ENCODE measurements at places on chromosomes 5 and 9.

DNA sequence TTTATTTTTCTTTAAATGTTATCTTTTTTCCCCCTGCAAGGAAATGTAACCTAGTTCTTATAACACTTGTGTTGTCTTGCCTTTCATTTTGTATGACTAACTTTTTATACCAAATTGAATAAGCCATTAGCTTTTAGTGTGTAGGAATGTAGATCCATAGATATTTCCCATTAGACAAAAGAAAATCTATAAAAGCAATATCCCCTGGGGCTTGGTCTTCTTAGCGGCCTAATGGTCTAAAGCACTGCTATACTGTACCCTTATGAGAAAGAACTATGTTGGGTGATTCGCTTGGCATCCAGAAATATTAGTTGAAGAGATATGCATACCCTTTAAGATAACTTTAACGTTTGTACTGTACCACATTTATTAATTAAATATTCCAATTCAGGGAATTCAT lies 289.2 kb downstream of the CCDC171 start:
- no peak for DNase-seq

GRCh38 chr5:139776861-139777260 lies 18.7 kb upstream of the PSD2 start:
- no peak for DNase-seq

DNA sequence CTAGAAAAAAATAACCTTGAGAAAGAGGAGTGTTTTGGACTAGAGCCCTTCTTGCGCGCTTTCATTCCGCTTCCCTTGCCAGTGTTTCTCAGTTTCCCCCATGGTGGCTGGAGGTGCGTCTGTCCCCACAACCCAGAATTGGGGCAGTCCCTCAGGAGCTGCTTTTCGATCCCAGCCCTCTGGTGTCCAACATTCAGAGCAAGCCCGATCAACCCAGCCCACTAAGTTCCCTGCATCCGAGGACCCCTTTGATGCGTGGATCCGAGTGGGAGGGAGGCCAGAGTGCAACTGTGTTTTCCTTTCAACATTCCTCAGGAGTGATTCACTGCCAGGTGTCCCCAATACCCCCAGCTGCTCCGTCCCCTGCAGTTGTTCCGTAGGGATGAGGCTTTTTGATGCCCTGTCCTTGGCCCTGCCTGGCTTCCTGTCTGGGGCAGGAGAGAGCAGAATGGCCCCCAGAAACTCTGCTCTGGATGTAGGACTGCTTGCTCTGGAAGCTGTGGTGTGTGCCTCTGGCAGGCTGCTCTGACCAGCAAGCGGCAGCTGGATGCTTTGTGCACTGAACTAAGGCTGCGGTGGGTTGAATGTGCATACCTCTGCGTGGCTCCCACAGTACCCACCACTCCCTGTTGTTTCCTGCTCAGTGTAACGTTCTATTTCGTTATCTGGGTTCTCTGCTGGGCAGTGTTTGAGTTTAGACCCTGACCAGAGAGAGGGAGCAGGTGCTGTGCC lies 117.5 kb downstream of the BOD1 start:
- no peak for DNase-seq

- no peak for DNase-seq
These were observed 389.4 kb upstream of the SLC24A2 start for GRCh38 chr9:20178197-20178596.

GRCh38 chr9:1709347-1709746 lies 305.8 kb upstream of the SMARCA2 start:
- no peak for DNase-seq

DNA sequence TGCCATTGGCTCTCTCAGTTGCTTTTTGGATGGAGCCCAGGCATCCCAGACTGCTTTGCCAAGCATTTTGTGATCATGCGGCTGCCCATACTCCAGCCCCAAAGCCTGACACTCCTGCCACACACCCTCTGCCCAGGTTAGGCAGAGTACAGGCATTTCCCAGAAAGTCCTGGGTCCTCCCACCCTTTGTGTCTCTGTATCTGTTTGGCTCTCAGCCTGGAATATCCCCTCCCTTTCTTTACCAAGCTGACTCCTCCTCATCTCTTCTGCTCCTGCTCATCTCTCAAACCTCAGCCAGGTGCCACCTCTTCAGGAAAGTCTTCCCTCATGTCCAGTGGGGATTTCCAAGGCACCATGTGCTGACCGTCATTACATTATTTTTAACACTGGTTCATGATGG lies 14.3 kb upstream of the SH3RF2 start:
- DNase-seq, result no peak

DNA sequence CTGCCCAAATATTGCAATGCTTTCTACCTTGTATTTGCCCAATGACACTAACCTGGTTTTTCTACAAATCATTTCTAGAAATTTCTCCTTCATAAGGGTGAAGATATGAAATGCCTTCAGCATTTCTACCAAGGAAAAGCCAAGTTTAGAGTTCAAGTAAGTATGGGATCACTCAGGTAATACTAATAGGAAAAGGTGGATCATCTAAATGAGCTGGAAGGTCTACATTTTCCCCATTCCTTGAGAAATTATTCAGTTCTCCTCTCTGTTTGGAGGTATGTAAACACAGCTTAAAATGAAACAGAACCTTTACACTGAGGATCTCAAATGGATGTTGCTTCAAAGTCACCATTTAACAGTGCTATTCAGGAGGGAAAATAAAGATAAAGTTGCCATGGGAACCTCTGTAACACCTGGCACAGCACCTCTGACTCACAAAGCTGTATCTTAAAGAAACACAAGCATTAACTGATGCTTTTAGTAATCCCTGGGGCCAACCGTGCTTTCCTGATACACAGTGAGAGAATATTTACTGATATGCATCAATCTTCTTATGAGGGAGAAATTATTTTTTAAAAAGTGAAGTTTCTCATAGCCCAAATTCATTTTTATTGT lies 161.3 kb downstream of the DRD1 start:
- DNase-seq, result no peak
